ENCODE measurements at places on chromosomes 4 and X. TPM values are rescaled to one million over a fixed set of nuclear protein-coding genes. Genes with fewer than 3 reads are reported as not detected.

TMEM144 gene
- 0.18 TPM for total RNA-seq

CLDN22 gene
- not detected for total RNA-seq

WNK3 gene
- not detected for total RNA-seq

ARAF gene
- total RNA-seq = 73.6 TPM

COMMD8 gene
- total RNA-seq = 38.2 TPM

IL13RA2 gene
- total RNA-seq = 5.4 TPM

PPP2R2C gene
- total RNA-seq = not detected

PDE5A gene
- 15.4 TPM for total RNA-seq

GPR34 gene
- not detected for total RNA-seq

TSPAN7 gene
- not detected for total RNA-seq

AFP gene
- 2.9 TPM for total RNA-seq

UGT2B15 gene
- not detected for total RNA-seq

CLGN gene
- total RNA-seq = 0.26 TPM

RPL34 gene
- 914 TPM for total RNA-seq

ZMAT1 gene
- total RNA-seq = 0.23 TPM

PRSS12 gene
- 73.4 TPM for total RNA-seq
